ENCODE measurements at places on chromosomes 16 and 17.

DNA sequence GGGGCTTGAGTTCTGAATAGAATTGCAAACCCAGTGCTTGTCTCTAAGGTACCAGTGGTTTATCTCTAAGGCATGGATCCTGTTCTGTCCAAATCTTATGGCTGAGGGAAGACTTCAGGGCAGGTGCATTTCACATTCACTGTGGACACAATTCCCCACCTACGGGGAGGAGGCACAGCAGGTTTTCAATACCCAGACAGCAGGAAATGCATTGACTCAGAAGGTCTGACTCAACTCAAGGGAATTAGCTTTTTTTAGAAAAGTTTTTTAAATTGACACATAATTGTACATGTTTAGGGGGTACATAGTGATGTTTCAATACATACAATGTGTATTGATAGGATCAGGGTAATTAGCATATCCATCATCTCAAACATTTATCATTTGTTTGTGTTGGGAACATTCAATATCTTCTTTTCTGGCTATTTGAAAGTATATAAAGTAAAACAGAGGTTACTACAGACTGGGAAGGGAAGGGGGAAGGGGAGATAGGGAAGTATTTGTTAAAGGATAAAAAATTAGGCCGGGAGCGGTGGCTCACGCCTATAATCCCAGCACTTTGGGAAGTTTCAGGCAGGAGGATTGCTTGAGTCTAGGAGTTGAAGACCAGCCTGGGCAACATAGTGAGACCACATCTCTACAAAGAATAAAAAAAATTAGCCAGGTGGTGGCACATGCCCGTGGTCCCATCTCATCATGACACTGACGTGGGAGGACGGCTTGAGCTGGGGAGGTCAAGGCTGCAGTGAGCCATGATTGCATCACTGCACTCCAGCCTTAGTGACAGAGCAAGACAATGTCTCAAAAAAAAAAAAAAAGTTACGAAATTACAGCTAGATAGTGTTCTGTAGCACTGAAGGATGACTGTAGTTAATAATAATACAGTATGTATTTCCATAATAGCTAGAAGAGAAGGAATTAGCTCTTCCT is 54.9 kb downstream of the RGS9 start:
- no peak for DNase-seq

DNA sequence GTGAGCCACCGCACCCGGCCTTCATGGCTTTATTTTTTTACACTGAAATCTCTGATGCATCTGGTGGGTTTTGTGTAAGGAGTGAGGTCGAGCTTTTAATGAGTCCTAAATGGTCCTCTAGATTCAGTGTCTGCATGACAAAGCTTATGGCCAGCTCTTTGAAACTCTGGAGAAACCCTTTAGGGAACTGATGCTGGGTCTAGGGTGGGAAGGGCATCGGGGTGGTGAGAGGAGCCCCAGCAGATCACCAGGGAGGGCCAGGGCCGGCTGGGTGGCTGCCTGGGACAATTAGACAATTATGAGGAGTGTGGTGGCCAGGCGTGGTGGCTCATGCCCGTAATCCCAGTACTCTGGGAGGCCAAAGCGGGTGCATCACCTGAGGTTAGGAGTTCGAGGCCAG is 93.9 kb downstream of the SEC14L1 start:
- DNase-seq, result no peak

GRCh38 chr17:15261802-15262290 is 3.3 kb downstream of the PMP22 start:
- DNase-seq, result no peak

GRCh38 chr17:60905709-60906108 is 228.1 kb downstream of the BCAS3 start:
- no peak for DNase-seq

GRCh38 chr17:81480140-81481072 is 32.2 kb downstream of the ACTG1 start:
- no peak for DNase-seq

DNA sequence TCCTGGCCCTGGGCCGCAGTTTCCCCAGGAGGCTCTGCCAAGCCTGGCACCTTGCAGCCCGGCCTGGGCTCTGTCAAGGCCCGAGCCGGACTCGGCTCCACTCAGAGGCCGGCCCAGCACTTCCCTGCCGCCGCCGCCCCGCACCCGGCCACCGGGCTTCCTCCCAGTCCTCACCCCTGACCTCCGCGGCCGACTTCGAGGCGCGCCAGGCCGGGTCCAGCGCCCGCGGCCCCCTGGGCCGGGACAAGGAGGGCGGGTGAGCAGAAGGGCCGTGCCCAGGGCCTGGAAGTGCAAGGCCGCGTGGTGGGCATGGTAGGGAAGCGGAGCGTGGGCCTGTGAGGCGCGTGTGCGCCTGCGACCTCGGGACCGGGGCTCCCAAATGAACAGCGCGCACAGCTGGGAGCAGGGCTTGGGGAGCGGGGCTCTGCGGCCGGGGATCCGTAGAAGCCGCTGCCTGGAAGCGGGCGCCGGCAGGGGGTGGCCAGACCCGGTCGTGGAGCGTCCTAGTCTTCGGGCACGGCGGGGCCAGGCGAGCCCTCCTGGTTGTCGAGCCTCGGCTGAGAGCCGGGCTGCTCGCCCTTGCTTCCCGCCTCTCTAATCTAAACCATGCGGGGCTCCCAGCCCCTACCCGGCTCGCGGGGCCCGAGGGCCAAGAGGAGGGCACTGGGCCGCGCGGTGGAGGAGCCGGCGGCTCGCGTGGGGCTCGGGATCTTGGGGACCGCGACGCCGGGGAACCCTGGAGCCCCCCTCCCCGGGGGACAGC is 503 bp upstream of the TBX4 start:
- DNase-seq, result no peak

- no peak for DNase-seq
Measured at GRCh38 chr17:77324227-77324626, 183.5 kb downstream of the SEC14L1 start.

- no peak for DNase-seq
Measured at GRCh38 chr16:5031601-5032000, 2.1 kb downstream of the NAGPA start.

DNA sequence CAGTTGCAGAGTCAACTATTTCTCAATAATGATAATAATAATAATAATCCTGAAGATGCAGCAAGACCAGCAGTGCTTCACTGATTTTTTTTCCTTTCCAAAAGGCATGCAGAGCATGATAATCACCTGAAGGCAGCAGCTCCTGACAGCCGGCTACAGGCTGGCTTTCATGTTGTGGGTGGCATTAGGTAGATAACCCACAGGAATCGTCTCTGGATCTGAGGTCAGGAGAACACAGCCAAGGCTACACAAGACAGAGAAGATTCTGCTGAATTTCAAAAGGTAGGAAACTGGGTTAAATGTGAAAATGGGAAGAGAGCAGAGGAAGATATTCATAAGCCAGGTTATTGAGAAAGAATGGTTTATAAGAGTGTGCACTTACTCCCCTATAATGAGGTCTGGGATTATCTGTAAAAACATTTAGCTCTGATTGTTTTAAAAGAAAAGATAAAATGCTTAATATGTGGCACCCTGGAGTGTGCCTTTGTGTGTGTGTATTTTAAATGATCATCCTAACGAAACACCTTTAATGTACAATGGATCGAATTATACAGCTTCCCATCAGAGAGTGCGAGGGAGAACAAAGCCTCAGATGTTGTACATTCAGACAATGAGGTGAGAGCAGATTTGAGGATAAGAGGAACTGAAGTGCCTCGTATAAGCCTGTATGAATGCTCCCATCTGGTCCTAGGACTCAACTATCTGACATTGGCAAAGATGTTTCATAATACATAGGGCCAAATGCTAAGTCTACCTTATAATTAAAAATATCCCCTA is 273.1 kb downstream of the PHKB start:
- DNase-seq, result no peak
